ENCODE measurements at places on chromosomes 4 and X.

DNA sequence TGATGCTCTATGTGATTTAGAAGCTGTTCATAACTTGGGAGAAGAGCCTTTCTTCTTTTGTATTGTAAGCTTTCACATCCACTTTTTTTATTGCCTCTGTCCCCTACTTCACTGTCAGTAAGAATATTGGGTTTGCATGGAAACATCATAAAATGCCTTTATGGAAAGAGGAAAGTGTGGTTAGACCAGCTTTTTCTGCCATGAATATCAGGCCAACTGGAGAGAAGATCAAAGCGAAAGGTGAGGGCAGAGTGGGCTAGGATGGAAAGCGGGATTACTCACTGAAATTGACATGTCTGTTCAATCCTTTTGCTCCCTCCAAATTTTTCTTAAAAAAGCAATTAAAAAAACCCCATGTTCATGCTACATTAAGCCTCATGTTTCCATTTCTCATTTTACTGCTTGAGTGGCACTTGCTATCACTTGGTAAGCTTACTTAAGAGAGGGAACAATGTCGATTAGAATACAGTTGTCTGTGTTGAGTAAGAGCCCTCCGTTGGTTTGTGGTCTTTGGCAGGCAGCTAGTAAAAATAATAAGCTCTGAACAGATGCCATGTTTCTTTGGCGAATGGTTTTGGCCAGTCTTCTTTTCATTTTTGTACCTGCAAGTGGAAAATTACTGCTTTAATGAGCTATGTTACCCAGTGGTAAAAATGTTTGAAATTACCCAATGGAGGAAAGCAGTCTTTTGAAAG, 35.9 kb downstream of the SUPT20HL1 start:
- no peak for DNase-seq

GRCh38 chr4:40749717-40750460, at the start of gene NSUN7:
TSS of gene NSUN7 (plus strand) at chr4:40749955. CDS start at chr4:40750694, 739 bp downstream.
- no peak for DNase-seq

DNA sequence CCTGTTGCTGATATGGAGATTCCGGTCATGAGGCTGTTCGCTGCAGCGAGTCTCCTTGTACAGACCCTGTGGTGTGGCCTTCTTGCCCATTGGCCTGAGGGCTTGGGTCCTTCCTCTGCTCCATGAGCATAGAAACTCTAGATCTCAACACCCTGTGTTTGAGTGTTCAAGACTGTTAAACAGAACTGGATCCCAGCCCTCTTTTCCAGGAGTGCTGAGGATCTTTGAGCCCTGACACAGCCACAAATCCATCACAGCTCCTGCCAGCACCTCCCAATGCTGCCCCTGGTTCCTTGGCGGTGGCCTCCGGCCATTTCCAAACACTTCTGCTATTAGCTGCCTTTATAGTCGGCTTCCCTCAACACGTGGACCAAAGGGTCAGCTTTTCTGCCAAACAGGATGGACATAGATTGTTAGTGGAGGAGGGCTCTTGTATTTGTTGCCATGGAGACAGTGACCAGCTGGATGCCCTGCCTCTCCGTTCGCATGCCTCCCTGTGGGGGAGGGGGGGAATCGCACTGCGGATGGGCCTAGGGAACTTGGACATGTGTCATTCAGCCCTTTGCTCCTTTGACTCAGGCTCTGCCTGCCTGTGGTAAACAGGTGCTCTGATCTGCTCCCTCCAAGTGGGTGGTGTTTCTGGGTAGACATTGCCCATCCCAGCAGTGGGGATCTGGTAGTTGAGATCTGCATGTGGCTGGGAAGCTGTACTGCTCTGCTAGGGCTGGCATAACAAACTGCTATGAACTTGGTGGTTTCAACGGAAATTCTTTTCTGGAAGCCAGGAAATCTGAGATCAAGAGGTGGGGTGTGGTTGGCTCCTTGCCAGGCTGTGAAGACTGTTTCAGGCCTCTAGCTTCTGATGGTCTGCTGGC, 6.9 kb upstream of the WDR1 start:
- DNase-seq = no peak

DNA sequence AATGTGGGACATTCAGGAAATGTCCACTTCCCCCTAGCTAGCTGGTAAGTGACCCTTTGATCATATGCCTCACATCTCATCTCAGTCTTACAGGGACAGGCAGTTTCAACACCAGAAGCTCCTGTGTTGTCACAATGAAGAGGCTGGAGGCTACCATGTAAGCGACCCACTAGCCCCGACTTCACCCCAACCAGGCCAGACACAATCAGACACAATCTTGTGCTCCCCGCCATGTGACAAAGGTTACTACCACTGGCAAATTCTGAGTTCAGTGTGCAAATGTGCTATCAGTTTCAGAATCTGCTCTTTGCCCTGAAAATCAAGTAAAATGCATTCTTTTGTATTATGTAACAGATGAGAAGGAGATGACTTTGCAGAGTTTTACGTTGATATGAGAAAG, 56.9 kb upstream of the STS start:
- DNase-seq = no peak

DNA sequence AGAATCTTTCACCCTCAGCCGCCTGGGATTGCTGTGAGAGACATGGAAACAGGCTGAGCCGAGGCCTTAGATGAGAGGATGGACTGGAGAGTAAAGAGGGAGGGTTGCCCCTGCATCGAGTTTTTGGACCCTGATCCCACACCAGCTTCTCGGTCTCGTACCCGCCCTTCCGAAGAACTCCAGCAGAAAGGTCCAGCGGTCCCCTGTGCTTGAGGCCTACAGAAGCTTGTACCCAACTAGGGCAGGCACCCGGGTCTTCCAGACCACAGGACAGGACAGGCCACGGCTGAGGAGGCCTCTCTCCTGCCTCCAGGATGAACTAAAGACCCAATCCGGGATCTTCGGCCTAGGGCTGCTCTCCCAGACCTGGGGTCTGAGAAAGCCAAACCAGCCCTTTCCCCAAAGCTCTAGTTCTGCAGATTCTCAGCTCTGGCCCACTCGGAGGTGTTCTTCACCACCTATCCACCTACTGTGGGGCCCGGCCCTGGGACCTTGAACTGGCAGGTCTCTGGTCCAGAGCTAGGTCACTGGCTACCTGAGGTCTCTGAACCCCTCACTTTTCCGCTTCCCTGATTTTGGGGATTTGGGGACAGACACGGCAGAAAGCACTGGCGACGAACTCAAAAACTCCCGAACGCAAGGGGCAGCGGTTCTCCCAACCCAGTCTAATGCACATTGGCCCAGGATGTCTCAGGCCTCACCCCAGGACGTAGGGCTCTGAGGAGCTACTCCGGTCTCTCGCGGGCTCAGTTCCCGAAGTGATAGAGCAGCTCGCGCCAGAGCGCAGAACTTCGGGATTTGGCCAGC, 1.1 kb downstream of the NKX3-2 start:
- DNase-seq = no peak

- DNase-seq = no peak
These were observed 1008.3 kb downstream of the PCDH18 start for GRCh38 chr4:136524039-136524438.

- peak; percentile 85 for DNase-seq
These were observed 961 bp upstream of the NOCT start for GRCh38 chr4:139014371-139015268.

DNA sequence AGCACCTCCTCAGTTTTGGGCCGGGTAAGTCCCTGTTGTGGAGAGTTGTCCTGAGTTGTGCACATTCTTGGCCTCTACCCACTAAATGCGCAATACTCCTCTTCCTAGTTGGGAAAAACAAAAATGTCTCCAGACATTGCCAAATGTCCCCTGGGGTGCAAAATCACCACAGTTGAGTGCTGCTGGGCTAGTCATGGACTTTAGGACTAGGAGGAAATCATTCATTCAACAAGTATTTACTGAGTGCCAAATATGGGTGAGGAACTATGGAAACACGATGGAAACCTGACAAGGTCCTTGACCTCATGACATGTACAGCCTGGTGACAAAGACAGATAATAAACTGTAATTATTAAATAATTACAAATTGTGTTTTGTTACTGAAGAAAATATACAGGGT, 71.6 kb downstream of the STX18 start:
- no peak for DNase-seq

DNA sequence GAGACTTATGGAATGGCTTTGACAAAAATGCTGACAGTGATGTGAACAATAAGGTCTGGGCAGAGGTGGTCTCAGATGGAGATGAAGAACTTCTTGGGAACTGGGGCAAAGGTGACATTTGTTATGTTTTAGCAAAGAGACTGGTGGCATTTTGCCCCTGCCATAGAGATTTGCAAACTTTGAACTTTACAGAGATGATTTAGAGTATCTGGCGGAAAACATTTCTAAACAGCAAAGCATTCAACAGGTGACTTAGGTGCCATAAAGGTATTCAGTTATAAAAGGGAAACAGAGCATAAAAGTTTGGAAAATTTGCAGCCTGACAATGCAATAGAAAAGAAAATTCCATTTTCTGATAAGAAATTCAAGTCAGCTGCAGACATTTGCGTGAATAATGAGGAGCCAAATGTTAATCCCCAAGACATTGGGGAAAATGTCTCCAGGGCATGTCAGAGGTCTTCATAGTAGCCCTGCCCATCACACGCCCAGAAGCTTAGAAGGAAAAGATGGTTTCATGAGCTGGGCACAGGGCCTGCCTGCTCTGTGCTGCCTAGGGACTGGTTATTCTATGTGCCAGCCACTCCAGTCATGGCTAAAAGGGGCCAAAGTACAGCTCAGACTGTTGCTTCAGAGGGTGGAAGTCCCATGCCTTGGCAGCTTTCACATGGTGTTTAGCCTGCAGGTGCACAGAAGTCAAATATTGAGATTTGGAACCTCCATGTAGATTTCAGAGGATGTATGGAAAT, 782.2 kb downstream of the TRAM1L1 start:
- no peak for DNase-seq

DNA sequence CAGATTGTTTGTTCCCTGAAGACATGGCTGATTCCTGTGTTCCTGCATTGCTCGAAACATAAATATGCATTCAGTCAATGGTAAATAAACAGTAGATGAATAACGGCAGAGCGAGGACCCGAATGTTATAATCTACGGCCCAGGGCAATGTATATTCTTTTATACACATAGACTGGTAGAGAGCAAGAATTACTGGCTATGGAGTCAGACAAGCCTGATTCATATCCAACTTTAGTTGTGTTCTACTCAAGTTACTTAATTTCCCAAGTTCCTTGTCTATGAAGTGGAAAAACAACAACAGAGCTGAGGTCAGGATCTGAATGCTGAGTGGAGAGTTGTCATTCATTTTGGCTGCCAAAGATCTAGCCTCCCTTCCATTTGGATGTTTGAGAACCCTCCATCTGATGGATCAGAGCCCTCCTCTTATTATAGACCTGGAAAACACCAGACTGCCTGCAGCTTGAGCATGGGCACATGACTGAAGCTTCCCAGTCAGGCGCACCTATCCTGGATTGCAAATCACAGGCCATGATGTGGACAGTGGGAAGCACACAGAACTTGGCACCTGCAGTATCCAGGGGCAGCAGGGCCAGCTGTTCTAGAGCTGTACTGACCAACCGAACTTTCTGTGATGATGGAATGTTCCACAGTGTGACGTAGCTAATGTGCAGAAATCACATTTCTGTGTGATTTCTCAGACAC, 80.1 kb downstream of the FAM184B start:
- no peak for DNase-seq

DNA sequence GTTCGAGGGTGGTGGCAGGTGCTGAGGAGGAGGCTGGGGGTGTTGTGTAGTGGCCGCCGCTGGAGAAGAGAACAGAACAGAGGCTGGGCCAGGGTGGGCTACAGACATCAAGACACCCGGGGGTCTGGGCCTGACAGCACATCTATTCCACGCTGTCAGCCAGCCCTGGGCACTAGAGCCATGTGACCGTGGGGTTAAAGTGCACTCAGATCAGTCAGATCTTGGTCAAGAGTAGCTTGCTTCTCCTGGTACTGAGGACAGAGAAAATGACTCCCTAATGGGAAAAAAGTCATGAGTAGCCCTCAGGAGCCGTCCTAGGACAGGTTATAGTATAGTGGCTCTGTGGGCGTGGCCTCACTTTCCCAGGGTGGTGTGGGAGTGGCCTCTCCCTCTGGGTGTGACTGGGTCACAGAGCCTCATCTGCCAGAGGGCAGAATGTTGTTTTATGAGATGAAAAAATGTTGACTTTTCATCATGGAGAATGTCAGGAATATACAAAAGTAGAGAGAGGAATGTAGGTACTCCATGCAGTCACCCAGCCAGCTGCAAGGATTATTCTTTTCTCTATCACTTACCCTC, 19.4 kb downstream of the TRMT44 start:
- DNase-seq = no peak

DNA sequence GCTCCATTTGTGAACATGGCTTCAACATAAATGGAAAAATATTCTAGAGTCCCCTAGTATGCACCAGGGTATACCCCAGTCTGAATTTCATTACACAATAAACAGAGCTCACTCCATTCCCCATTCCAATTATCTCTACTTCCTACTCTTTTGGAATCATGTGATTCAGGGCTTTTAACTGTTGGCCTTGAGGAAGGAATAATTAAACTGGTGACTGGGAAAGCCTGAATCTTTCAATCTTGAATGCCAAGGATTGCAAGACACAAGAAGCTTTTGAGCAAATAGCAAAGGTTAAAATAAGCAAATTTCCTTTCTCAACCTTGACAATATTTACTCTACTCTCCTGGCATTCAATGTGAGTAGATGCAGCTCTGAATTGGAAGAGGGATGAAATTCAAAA, 77.5 kb upstream of the INPP4B start:
- DNase-seq = no peak

DNA sequence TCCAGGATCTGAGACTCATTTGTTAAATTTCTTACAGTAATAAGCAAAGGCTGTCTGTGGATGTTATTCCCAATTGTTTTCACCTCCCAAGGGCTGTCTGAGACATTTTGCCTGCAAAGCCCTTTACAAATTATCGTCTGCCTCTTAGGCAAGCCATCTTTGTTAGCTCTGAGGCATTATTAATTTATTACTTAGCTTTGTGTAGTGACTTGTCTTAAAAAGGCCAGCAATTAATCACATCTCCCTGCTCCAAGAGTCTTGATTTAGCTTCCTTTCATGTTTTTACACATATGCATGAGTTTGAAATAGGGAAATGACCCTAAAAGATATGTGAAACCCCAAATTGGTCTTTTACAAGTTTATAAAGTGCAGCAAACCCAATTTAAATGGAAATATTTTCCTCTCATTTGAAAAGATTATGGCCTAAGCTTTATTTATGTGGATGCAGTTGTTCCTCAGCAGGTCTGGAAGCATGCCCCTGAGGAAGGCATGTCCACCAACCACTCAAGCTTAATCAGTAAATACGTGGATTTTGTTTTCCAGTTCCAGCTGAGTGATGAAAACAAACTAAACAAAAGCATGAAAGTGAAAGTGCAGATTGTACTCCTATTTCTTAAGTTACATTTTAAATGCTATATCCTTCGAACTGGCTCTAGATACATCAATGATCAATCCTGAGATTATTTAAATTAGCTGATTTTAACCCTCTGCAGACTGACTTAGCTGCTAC, 173.6 kb upstream of the LNX1 start:
- no peak for DNase-seq

DNA sequence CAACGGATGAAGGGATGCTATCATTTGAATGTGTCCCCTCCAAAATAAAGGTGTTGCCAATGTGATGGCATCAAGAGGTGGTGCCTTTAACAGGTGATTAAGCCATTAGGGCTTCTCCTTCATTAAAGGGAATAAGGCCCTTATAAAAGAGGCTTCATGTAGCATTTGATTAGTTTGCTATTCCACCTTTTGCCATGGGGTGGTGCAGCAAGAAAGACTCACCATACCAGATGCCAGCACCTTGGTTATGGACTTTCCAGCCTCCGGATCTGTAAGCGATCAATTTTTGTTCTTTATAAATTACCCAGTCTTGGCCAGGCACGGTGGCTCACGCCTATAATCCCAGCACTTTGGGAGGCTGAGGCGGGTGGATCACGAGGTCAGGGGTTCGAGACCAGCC, 7.9 kb upstream of the SLC25A43 start:
- no peak for DNase-seq
